ENCODE measurements at places on chromosomes 2 and 18.

GRCh38 chr2:41853427-41854191, 194.2 kb upstream of the PKDCC start:
- DNase-seq, result peak; percentile 14

- no peak for DNase-seq
Measured at GRCh38 chr2:174503161-174503809, 16.5 kb upstream of the GPR155 start.

DNA sequence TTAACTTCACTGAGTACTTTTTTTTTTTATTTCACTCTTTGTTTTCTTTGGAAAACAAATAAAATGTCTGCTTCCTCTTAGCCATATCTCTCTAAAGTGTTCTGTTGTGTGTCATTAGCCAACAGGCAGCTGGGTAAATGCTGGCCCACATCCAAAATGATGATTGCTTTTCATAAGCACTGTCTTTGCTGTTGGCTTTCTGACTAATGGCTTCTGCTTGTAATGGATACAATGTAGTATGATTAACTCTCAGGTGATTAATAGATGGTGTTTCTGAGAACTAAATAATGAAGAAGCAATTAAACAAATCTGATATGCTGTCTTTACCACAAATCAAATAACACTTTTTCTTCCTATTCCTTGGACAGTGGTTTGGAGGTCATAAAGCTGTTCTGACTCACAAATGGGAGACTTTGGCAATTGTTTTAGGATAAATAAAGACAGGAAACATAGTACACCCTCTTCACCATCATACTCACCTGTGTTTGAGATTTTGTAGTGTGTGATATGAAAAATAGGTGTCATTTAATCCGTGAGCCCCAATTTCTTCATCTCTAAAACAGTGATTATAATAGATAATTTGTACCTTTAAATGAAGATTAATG, 888.4 kb downstream of the TSN start:
- DNase-seq, result no peak

- DNase-seq, result no peak
Measured at GRCh38 chr2:11530864-11531465, 2.9 kb upstream of the GREB1 start.

DNA sequence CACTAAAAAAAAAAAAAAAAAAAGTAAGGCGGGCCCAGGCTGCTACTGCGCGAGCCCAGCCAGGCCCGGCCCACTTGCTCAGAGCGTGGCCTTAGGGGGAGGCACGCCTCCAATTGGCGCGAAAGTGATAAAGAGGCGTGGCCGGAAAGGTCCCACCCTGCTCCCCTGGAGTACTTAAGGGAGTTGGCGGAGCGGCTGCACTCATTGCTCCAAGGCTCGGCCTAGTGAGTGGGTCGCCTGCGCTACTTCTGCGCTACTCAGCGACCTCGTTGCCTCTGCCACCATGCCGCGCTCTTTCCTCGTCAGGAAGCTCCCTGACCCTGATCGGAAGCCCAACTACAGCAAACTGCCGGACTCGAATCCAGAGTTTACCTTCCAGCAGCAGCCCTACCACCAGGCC, 36.9 kb downstream of the UNC80 start:
- DNase-seq, result no peak

DNA sequence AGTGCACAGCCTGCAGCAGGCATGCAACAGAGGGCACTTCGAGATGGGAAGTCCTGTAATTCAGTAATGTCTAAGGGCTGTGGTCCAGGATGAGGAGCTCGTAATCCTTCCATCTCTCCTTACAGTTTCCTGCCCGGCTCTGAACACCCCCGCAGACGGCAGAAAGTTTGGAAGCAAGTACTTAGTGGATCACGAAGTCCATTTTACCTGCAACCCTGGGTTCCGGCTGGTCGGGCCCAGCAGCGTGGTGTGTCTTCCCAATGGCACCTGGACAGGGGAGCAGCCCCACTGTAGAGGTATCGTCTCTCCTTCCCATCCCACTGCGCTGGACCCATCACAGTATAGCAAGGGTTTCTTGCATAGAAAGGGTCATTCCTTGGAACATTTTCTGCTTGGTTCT, 26.7 kb downstream of the FBLN7 start:
- DNase-seq, result no peak

Measured in activated CD4-positive, alpha-beta T cell treated with anti-CD3 and anti-CD28 coated beads, Interleukin-2, amount 50 U/mL, for 16 hours (primary cell).